ENCODE measurements at places on chromosomes 6 and 20.

DNA sequence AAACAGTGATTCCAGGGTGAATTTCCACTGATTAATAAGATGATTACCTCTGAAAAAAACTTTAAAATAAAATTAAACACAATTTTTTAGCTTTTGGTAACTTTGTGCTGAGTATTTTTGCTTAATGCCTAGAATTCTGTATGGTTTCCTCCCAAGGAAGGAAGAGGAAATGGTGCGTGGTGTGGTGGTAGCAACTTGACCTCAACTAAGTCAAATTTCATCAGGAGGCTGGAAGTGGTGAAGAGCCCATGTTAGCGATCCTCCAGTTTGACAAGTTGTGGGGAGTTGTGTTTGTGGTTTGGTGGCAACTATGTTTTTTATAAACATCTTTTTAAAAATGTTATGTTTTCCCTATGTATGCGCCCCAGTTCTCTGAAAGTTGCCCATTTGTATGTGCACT lies 5.0 kb upstream of the RTF2 start:
- no peak for DNase-seq

- no peak for DNase-seq
Measured at GRCh38 chr6:13184089-13184468, 144.3 kb downstream of the TBC1D7 start.

DNA sequence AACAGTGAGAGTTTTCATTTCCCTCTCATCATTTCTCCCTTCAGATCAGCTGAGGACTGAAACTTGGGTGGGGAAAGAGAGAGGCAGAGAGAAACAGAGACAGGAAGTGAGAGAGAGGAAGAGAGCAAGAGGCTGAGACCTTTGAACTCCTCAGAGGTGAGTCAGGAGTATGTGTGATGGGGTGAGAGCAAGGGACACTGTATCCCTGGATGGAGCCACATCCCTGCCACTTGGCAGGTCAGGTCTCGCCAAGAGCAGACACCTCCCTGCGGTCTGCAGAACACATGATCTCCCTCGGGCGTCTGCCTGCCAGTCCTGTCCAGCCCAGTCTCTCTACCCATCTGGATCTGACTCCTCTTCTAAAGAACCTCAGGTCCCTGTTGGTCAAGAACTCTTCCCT lies 62.7 kb upstream of the SYNDIG1 start:
- DNase-seq: no peak

DNA sequence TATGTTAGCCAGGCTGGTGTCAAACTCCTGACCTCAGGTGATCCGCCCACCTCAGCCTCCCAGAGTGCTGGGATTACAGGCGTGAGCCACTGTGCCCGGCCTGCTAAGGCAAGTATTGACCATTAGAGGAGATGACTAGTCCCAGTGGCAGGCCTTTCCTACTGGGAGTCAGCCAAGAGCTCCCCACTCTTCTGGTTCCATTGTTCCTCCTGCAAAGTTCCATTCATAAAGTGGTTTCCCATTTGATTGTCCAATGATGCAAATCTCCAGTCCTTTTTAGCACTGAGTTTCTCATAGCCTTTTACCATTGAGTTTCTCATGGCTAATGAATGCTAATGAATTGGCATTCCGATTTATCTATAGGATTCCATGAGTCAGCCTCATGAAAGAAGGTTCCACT lies 148.3 kb upstream of the ESR1 start:
- DNase-seq: no peak

DNA sequence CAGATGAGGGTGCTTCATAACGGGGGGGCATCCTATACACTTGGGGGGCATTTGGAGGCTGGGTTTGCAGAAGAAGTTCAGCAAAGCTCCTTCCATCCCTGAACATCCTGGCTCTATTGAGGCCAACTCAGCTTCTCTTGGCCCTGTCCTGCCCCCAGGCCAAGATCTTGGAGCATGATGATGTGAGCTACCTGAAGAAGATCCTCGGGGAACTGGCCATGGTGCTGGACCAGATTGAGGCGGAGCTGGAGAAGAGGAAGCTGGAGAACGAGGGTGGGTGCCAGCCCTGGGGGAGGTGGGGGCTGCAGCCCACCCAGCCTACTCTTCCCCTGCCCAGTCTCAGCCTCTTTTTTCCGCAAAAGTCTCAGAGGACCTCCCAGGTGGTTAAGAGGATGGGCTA lies 17.2 kb downstream of the GDAP1L1 start:
- no peak for DNase-seq

DNA sequence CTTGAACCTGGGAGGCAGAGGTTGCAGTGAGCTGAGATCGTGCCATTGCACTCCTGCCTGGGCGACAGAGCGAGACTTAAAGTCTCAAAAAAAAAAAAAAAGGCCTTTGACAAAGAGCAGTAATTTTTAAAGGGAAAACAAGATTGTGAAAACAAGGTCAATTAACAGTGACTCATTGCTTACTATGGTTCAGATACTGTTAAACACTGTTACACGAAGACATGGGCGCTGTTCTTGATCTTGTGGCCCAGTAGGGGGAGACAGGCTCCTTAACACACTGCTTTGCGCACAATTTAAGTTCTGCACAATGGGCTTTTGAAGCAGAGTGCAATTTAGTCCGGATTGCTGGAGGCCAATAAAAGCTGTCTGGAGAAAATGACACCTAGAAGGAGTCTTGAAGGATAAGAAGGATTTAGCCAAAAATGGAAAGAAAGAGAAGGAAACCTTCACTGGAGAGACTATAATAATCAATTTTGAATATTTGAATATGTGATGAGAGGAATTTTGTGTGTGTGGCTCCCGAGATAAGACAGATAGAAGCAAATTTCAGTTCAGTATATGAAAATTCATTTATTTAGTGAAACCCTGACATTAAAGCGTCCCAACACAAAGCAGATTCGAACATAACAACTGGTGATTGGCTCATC lies 6.0 kb upstream of the LATS1 start:
- DNase-seq: peak; percentile 36

DNA sequence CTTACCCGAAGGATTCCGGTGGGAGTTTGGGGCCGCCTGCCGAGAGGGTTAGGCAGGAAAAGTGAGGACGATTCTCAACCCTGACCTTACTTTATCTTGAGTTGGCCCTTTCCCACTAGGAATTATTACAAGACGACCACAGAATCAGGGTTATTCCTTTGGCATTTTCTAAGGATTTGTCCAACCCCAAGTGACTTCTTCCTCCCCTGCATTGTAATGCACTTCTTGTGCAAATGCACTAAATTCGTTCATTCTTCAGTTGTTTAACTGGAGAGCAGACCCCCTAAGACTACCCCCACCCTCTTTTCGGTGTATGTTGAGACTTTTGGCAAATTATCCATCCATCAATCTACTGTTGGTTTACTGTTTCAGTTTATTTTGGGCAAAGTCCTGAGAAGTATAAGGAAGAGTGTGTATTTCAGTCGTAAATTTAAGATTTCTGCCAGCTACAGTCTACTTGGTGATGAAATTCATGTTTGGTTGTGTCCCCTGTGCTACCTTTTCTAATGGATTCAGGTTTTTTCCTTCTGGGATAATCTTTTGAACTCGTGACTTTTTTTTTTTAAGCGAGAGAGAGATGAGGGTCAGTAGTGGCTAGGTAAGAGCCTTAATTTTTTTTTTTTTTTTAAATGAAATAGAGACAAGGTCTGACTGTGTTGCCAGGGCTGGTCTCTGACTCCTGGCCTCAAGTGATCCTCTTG lies 611 bp upstream of the TMEM217 start:
- DNase-seq: no peak

GRCh38 chr20:19114410-19114809 lies 98.0 kb upstream of the SLC24A3 start:
- no peak for DNase-seq

- DNase-seq: no peak
Measured at GRCh38 chr6:21648475-21649050, 55.0 kb downstream of the SOX4 start.

DNA sequence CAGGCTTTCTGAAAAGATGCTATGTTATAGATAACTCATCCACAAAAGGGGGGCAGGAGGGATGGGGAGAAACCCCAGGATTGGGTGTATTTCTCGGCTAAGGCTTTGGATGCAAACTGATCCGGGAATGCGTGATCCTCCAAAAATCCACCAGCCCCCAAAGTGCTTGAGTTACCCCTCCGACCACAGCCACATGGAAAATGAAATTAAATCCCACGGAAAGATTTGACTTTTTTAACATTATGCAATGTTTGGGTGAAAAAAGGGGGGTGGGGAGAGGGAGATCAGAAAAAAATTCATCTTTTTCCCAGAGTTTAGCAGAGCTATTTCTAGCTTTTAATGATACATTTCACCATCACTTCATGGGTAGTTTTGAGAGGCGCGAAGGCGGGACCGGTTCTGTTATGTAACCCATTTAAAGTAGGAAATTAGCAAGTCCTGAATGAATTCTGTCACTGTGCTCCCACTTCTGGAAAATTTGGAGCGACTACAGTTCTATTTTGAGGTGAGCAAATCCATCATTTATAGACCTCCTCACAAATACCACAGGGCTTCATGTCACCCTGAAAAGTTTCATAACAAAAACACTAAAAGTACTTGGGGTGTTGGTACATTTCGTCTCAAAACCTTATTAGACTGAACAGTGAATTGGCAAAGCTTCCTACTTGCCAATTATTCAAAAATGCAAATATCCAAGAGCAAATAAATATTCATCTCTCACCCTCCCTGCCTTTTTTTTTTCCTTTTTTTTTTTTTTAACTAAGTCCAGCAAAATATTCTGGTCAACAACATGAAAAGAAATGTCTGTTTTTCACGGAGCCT lies 51.9 kb upstream of the NFATC2 start:
- DNase-seq: no peak

DNA sequence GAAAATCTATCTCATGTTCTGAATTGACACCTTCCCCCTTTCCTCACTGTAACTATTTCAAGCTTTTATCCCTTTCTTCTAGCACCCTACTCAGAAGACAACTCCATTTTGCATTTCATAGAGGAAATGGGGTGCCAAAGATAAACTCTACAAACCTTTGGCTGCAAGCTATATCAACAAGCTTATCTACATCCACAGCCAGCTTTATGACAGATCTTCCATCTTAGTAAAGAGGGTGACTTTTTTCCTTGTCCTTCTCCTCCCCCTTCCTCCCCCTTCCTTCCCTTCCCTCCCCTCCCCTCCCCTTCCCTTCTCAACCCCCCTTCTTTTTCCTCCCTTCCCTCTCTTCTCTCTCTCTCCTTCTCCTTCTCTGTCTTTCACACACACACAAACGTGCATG lies 58.0 kb upstream of the OLIG3 start:
- no peak for DNase-seq

GRCh38 chr20:15760001-15760621 lies 813.1 kb downstream of the KIF16B start:
- DNase-seq: no peak

- DNase-seq: no peak
Measured at GRCh38 chr6:139939189-139939979, 564.9 kb upstream of the CITED2 start.
